HCT116 (cell line): ENCODE measurements at places on chromosomes 11 and 22.

- no peak overlapping the region for H3K4me3 ChIP-seq
- H3K4me1 ChIP-seq = no peaks in the 10 kb centered on the region
Measured at GRCh38 chr11:45592636-45593035, 72.8 kb downstream of the CHST1 start.

- H3K4me1 ChIP-seq = peaks cover 24% of the 10 kb centered on the region
- H3K27me3 ChIP-seq = no peaks in the 10 kb centered on the region
- no peak for DNase-seq
- no peaks in the 10 kb centered on the region for H3K36me3 ChIP-seq
Measured at GRCh38 chr22:25745341-25746011, 3.5 kb downstream of the MYO18B start.

GRCh38 chr22:24432059-24432853, 4.9 kb downstream of the ADORA2A start:
- no peak for DNase-seq
- H3K36me3 ChIP-seq = no peaks in the 10 kb centered on the region
- H3K4me3 ChIP-seq = no peak overlapping the region
- no peaks in the 10 kb centered on the region for H3K4me1 ChIP-seq
- no peaks in the 10 kb centered on the region for H3K27me3 ChIP-seq
- H3K27ac ChIP-seq = no peak overlapping the region

DNA sequence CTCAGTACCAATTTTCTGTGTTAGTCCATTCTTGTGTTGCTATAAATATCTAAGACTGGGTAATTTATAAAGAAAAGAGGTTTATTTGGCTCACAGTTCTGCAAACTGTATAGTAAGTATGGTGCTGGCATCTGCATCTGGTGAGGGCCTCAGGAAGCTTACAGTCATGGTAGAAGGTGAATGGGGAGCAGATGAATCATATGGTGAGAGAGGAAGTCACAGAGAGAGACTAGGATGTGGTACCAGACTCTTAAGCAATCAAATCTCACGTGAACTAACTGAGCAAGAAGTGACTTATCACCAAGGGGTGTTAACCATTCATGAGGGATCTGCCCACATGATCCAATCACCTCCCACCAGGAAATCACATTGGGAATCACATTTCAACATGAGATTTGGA, 60.8 kb upstream of the ZBED5 start:
- no peaks in the 10 kb centered on the region for H3K27me3 ChIP-seq
- H3K36me3 ChIP-seq = no peaks in the 10 kb centered on the region; the same call in 1 of the 2 replicates
- H3K4me1 ChIP-seq = no peaks in the 10 kb centered on the region
- no peak overlapping the region for H3K27ac ChIP-seq
- DNase-seq = no peak

- no peak for DNase-seq
- no peaks in the 10 kb centered on the region for H3K27me3 ChIP-seq
Measured at GRCh38 chr11:102309621-102310541, 7.4 kb upstream of the BIRC3 start.

DNA sequence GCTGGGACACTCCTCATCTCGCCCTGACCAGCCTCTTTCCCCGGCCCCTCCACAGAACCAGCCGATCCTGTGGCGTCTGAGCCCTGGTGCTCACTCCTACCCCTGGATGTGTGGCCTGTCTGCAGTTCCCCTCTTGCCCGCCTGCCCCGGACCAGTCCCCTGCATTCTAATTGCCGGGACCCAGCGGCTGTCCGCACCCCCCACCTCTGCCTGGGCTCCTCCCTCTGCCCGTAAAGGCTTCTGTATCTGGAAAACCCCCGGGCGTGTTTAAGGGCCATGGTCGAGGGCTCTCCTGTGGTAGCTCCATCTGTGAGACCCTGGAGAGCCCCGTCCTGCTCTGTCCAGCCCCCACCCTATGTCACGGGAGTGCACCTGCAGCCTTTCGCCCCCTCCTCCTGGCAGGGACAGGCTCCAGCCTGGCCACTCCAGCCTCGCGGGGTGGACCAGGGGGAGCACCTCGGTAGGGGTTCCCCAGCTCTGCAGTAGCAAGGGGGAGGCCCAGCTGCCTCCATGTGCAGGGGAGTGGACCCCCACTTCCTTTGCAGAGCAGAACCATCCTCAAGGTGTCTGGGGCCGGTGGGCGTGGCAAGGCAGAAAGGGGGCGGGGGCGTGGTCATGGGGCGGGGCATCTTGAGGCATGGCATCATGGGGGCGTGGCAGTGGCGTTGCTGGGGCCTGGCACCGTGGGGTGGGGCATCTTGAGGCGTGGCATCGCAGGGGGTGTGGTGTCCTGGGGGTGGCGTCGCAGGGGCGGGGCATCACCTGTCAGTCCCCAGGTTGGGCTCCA, 430.4 kb downstream of the TBC1D22A start:
- no peaks in the 10 kb centered on the region for H3K36me3 ChIP-seq
- no peak overlapping the region for H3K27ac ChIP-seq
- no peaks in the 10 kb centered on the region for H3K27me3 ChIP-seq
- H3K4me1 ChIP-seq = peaks cover 11% of the 10 kb centered on the region

DNA sequence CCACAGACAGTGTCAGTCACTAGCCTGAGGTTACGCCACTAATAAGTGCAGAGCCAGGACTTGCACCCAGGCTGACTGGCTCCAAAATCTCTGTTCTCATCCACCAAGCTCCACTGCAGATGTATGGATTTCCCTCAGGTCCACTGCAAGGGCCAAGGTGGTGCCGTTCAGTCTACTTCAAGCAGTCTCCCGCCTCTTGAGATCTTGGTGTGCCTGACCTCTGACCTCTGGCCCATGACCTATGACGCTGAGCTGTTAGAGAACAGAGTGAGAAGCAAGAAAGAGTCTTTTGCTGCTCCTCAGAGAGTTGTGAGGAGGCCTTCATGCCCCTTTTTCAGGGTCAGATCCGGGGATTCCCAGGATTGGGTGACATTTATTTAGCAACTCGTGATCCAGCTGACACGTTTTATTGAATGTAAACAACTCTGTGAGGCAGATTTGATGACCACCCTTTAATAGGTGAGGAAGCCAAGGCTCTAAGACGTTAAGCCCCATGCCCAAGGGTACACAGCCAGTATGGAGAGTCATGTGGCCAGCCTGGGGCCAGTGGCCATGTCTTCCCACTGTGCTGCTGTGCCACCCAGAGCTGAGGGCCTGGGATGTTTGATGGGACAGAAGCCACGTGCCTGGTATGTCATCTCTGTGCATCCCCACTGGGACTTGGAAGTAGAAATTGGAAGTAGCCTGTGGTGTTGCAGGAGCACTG, 25.2 kb downstream of the DCPS start:
- H3K4me1 ChIP-seq = no peaks in the 10 kb centered on the region
- no peaks in the 10 kb centered on the region for H3K27me3 ChIP-seq
- no peak for DNase-seq
- H3K36me3 ChIP-seq = no peaks in the 10 kb centered on the region
- H3K4me3 ChIP-seq = no peak overlapping the region

- no peak overlapping the region for H3K27ac ChIP-seq
- H3K4me3 ChIP-seq = no peak overlapping the region
- H3K27me3 ChIP-seq = no peaks in the 10 kb centered on the region
- H3K4me1 ChIP-seq = no peaks in the 10 kb centered on the region
- no peaks in the 10 kb centered on the region for H3K36me3 ChIP-seq
- DNase-seq = no peak
Measured at GRCh38 chr22:46547883-46548244, 10.4 kb upstream of the CELSR1 start.

DNA sequence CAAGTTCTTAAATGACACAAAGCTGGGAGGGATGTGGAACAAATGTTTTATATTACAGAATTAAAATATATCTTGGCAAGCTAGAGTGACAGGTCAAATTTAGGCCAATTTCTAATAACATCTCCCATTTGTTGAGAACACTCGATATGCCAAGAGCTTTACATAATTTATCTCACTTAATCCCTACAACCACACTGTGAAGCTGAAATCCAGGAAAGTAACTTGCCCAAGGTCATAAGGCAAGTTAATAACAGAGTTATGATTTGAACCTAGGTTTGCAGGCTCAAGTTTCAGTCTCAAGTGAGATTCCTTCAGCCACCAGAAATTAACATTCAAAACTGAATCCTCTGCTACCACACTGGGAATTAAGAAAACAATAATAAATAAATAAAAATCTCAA, 38.3 kb downstream of the RAB30 start:
- no peaks in the 10 kb centered on the region for H3K4me1 ChIP-seq
- H3K4me3 ChIP-seq = no peak overlapping the region
- no peak for DNase-seq
- H3K36me3 ChIP-seq = no peaks in the 10 kb centered on the region
- no peaks in the 10 kb centered on the region for H3K27me3 ChIP-seq

DNA sequence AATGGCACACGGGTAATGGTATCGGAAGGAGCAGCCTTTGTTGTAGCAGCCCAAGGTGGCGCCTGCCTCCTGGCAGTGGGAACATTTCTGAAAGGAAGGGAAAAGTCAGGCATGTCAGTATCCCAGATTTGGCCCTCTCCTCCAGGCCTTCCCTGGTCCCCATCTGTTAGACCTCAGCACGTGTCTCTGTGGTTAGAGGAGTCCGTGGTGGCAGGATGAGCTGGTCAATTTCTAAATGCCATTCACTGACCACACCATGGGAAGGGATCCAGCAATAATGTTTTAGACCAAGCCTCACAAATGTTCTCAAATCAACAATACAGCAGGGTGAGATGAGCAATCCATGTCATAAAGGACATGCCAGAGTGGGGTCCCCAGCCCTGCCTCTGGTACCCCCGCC, 49.0 kb upstream of the CYP2D6 start:
- no peak overlapping the region for H3K27ac ChIP-seq
- peaks cover 4% of the 10 kb centered on the region; the same call in 1 of the 2 replicates for H3K36me3 ChIP-seq
- no peak for DNase-seq
- no peaks in the 10 kb centered on the region for H3K4me1 ChIP-seq

- H3K36me3 ChIP-seq = peaks cover 13% of the 10 kb centered on the region
- no peaks in the 10 kb centered on the region for H3K27me3 ChIP-seq
- peaks cover 14% of the 10 kb centered on the region for H3K4me1 ChIP-seq
Measured at GRCh38 chr22:50274311-50274710, 4.1 kb upstream of the MAPK11 start.

DNA sequence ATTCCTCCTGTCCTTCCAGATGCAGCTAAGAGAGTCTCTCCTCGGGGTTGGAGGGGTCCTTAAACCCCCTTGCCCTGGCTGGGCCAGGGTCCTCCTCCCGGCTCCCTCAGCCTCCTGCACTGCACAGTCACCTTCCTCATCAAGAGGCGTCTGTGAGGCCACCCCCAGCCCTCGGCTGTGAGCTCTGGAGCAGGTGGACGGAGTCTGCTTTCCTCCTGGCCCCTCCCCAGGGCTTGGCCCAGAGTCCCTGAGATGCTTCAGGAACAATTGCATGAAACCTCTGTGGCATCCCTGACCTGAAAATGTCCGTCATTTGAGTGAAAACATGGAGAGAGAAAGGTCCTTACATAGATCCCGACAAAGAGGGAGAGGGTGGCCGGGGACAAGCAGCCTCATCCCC, 6.7 kb upstream of the FGF3 start:
- H3K36me3 ChIP-seq = no peaks in the 10 kb centered on the region
- no peak for DNase-seq
- H3K27me3 ChIP-seq = no peaks in the 10 kb centered on the region; the same call in 1 of the 2 replicates
- H3K27ac ChIP-seq = no peak overlapping the region
- peaks cover 39% of the 10 kb centered on the region for H3K4me1 ChIP-seq

DNA sequence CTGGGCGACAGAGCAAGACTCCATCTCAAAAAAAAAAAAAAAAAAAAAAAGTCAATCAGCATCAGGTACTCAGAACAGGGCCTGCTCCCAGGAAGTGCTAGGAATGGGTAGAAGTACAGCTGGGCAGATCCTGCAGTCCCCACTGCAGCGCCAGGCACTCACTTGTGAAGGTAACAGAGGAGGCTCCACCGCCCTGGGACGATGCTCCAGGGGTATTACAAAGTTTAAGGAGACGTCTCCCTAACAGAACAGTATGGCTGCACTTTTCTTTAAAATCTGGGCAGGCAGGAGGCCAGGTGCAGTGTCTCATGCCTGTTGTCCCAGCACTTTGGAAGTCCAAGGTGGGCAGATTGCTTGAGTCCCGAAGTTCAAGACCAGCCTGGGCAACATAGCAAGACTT, 1449.0 kb downstream of the BRD1 start:
- H3K27ac ChIP-seq = no peak overlapping the region
- no peaks in the 10 kb centered on the region for H3K27me3 ChIP-seq
- no peaks in the 10 kb centered on the region for H3K4me1 ChIP-seq
- H3K36me3 ChIP-seq = no peaks in the 10 kb centered on the region
